ENCODE measurements at places on chromosomes 3 and 15. TPM values are rescaled to one million over a fixed set of nuclear protein-coding genes. Genes with fewer than 3 reads are reported as not detected.
A peak's percentile ranks its signal among the peaks of the same experiment; 100 is the strongest.

DNA sequence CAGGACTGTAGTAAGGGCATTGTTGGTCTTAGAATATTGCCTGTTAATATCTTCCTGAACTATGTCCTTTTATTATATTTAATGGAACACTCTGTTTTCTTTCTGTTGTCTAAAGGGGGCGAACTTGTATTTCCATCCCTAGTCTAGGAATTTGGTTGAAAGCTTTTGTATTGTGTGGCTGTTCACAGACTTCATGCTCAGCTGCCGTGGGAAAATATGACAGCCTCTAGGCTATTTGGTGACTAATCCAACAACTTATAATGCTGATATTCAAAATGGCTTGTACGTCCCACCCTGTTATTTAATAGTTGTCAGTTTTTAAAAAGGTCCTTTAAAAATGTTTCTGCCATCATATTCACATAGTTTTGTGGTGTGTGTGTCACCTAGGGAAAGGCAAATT lies 202.6 kb downstream of the KLHL25 start:
- no peak for DNase-seq

Gene ZNF445
- total RNA-seq, result 14.4 TPM

Gene RBM6
- total RNA-seq, result 72.7 TPM

GRCh38 chr15:92690395-92690794 lies 34.8 kb upstream of the FAM174B start:
- DNase-seq, result no peak

DNA sequence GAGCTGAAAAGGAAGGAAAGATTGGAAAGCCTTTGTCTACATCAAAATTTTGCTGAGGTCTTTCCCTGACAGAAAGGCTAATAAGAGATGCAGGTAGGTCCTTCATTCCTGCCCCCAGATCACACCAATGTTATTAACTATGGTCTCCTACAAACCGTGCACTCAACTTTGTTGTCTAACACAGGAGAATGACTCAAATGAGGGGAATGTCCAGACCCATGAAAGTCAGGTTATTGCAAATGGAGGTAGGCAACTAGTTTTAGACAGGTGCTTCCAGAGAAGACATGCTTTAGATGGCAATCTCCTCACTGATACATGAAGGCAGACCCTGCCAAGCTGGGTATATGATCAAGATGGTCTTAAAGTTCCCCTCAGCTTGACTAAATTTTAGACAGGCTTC lies 51.0 kb downstream of the NFKBIZ start:
- no peak for DNase-seq

GRCh38 chr15:100973351-100974111 lies 54.4 kb downstream of the LRRK1 start:
- DNase-seq, result no peak

- peak; percentile 73 for DNase-seq
Observed at GRCh38 chr3:55654123-55654760, 167.1 kb upstream of the WNT5A start.

DNA sequence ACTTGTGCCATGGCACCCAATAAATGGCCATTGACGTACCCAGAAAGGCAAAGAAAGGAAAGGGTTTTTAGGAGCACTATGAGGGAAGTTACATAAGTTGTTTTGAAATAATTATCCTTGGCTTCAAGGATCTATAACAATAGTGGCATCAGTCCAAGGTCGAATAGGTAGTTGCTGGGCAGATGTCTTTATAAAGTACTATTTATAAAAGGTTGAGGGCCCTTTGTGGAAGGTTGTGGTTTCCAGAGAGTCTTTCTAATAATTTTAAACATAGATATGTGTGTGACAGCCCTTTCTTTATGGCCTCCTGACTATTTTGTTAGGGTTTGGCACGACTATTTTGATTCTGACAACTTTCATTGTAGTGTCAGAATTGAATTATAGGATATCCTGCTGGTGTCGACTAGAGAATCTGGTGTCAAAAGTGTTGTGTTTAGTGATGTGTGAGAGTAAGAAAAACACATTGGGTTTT lies 260.5 kb downstream of the PYDC2 start:
- no peak for DNase-seq

Gene EFCC1
- total RNA-seq, result not detected

- DNase-seq, result no peak
Observed at GRCh38 chr3:122063908-122064307, 8.7 kb downstream of the CD86 start.

DNA sequence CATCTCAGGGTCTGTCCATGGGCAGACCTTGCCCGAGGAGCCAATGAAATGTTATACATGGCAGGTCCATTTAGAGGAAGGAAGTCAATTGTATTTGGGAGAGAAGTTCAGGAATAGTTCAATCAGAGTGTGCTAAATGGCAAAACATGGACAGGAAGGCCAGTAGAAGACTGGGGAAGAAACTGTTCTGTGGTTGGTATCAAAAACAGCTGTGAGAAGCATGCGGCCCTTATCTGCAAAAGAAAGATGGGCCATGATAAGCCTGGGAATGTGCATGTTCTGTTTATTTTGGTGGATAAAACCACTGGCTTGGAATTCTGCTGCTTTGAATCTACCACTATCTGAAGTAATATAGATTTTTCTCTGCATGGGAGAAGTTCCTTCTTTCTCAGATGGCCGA lies 100.4 kb downstream of the MCTP2 start:
- no peak for DNase-seq

GRCh38 chr3:73653877-73654276 lies 29.1 kb upstream of the PDZRN3 start:
- no peak for DNase-seq

Gene IL17RD
- 0.05 TPM for total RNA-seq

DNA sequence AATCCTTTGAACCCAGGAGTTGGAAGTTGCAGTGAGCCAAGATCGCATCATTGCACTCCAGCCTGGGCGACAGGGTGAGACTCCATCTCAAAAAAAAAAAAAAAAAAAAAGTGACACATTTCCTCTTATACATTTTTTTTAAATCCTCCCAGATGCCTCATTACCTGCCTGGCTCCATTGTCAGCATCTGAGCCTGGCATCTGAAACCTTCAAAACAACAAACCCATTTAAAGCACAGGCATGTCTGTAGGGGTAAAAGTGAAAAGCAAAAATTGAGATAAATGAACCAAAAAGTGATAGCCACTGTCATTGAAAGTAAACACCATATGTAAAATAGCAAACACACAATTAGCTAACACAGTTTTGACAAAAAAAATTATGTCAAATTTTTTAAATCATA lies 38.6 kb downstream of the OSBPL10 start:
- DNase-seq, result no peak

Gene NR2E3
- total RNA-seq, result not detected

GRCh38 chr3:178532476-178532875 lies 3.8 kb upstream of the KCNMB2 start:
- no peak for DNase-seq

Gene ZFAND6
- 71.2 TPM for total RNA-seq

- no peak for DNase-seq
Observed at GRCh38 chr3:50078622-50079021, 10.1 kb upstream of the RBM5 start.

GRCh38 chr3:14520967-14521366 lies 19.2 kb downstream of the GRIP2 start:
- DNase-seq, result no peak

DNA sequence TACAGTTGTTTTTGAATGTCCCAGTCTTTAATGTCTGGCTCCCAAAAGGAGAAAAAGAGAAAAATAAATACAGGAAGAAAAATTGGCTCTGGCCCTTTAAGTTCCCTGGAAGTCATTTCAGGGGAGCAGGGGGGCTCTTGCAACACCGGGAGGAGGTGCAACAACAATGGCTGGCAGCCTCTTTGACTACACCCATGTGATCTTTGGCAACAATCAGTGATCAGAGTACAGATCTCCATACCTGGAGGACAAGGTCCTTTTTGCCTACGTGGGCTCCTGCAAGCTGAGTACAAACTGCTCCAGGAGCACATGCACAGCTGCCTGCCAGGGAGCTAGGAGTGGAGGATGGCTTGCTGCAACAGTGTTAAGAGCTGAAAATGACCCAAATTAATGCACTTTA lies 63.9 kb downstream of the GLCE start:
- no peak for DNase-seq

- no peak for DNase-seq
Observed at GRCh38 chr3:170437176-170437575, 18.5 kb downstream of the CLDN11 start.

- DNase-seq, result no peak
Observed at GRCh38 chr3:165624761-165625160, 212.5 kb downstream of the BCHE start.

DNA sequence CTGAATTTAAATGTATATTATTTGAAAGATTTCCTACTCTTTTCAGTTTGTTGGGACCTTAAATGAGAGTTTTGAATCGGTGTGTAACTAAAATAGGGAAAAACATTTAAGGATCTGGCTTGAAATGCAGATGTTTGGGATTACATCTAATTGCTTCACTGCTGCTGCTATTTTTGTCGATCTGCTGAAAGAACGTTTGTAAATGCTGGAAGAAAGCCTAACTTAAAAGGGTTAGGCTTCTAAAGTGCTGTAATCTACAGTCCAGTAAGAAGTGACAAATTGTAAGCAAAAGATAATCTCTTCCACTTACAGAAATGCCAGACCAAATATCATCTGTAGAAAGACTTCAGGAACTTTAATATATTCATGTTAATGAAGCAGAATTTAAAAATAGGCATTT lies 691.6 kb downstream of the ZNF385D start:
- no peak for DNase-seq
